Activated CD8-positive, alpha-beta memory T cell treated with anti-CD3 and anti-CD28 coated beads for 24 hours (primary cell): ENCODE measurements at places on chromosomes 11 and 22.

- DNase-seq, result no peak
Observed at GRCh38 chr11:86916330-86916729, 38.9 kb downstream of the FZD4 start.

DNA sequence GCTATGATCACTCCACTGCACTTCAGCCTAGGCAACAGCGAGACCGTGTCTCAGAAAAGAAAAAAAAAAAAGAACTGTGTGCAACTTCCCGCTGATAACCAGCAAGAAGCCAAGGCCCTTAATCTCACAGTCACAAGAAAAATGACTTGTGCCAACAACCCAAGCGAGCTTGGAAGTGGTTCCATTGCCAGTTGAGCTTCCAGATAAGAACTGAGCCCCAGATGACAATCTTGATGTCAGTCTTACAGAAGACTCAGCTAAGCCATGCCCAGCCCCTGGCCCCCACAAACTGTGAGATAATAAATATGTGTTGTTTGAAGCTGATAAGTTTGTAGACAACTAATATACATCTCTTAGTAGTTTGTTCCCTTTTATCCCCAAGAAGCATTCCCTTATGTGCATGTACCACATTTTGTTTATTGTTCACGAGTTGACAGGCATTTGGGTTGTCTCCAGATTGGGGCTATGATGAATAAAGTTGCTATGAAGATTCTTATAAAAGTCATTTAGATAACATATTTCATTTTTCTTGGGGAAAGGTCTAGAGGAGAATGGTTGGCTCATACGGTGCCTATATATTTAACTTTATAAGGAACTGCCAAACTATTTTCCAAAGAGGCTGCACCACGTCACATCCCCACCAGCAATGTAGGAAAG is 85.9 kb downstream of the TIMP3 start:
- DNase-seq, result no peak

GRCh38 chr11:61069427-61069826 is 32.9 kb upstream of the CD5 start:
- peak; percentile 55 for DNase-seq

DNA sequence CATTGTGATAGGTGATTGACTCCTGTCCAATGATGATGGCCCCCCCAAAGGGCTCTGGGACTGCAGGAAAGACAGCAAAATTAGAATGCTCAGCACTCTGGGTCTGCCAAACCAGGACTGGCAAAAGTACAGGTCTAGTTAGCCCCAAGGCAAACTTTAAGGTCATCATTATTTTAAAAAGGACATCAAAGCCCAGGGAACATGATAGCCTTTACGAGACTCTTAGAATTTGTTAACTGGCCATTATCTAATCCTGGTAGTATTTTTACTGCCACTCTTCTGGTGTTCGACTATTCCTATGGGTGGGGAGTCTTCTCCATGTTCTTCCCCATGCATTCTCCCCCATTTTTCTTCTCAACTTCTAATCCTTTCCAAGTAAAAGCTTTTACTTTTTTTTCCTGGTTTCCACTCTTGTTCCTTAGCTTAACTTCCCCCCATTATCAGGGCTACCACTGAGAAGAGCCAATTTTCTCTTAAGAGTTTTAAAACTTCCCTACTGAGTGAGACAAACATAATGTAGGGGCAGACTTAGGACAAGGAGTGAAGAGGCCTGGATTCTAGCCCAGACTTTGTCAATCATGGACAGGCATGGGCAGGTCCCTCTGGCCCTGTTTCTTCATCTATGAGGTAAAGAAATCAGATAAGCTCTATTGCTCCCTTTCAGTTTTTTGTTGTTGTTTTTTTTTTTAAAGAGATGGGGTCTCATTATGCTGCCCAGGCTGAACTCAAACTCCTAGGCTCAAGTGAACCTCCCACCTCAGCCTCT is 7.1 kb downstream of the DDB1 start:
- no peak for DNase-seq

DNA sequence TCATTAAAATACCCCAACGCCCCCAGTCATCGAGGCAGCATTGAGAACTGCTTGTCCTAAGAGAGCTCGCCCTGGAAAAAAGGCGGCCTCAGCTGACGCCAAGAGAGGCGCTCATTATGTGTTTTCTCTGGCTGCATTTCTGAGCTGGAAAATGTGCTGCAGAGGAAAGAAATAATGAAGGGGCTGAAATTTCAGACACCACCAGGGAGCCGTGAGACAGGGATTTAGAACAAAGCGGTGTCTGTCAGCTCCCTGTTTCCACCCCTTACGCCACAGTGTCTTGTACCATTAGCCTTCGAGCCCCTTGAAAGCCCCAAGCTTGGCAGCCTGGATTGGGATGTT is 14.4 kb downstream of the USH1C start:
- no peak for DNase-seq

DNA sequence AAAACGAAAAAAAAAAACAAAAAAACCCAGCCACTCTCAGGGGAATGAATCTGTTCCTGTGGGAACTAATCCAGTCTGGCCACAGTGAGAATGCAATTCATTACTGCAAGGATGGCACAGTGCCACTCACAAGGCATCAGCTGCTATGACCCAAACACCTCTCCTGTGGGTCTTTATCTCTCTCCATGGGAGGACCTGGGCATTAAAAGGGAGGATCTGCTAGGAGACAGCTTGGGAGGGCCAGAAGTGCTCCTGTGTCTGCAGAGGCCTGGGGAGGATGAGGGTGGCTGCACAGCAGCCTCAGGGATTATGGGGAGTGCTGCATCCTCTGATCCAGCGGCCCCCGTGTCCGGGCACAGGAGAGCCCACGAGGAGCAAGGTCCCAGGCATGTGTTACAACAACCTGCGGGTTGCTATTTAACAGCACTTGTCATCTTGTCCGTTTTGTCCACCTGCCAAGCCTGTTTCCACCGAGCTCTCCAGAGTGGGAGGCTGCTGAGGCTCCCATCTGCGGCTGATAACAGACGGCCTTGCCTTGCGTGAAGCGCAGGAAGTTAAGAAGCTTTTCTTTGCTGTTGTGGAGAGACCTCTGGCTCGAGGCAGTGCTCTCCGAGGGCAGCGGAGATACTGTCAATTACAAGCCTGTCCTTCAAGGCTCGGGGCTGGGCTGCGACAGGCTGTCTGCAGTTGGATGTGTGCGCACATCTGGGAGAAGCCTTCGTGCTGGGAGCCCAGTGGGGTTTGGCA is 97.7 kb downstream of the NXPE2 start:
- no peak for DNase-seq

- no peak for DNase-seq
Observed at GRCh38 chr11:3177931-3178330, 12.8 kb upstream of the OSBPL5 start.

- DNase-seq, result no peak
Observed at GRCh38 chr11:92457250-92457649, 232.6 kb downstream of the FAT3 start.

DNA sequence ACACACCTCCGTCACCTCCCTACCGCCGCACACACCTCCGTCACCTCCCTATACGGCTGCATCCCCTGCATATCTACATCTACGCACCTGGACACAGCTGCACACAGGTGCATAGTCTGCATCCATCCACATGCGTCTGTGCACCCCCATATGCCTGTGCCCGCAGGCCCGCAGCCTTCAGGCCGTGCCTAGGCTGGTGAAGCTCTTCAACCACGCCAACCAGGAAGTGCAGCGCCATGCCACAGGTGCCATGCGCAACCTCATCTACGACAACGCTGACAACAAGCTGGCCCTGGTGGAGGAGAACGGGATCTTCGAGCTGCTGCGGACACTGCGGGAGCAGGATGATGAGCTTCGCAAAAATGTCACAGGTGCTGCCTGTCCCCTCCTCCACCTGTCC is 4.8 kb downstream of the PKP3 start:
- DNase-seq, result no peak

DNA sequence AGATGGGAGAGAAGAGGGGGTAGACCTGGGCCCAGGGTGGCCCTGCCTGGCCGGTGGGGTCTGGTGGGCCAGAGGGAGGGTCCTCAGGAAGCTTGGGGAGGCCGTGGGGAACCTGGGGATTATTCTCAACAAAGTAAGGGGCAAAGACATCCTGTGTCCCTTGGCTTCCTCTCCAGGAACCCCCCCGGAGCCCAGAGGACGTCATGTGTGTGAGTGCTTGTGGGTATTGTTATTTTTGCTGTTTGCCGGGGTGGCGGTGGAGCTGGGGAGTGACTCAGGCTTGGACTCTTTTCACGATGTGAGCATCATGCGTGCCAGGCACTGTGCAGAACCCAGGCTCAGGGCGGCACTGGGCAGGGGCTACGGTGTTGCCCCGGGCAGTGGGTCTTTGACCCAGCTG is 982 bp upstream of the SHANK3 start:
- peak; percentile 54 for DNase-seq

DNA sequence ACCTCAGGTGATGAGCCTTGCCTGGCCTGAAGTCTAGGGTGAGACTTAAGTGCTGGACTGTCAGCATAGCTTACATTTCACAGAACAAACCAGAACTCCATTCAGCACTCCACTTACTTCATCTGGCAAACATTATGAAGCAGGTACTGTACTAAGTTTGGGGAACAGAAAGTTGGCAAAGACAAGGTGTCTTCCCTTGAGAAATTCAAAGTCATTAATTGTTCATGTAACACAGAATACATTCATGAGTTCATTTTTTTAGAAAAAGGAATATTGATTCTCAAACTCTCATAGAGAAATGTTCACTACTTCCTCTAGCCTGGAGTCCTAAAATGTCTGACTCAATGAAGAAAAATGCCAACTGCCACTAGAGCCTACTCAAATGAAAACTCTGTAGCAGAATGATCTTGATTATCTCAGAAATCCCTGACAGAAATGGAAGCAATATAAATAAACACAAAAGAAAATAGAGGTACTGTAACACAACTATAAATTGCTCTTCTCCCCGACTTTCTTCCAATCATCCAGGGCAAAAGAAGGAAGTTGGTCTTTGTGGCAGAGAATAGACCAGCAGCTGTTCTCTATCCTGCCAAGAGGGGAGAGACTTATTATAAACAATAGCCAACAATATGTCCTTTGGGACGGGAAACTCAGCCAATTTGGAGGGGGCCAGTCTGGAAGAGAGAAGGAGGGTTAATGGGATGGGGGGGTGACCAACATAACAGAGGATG is 129.2 kb upstream of the MTMR2 start:
- DNase-seq, result no peak

DNA sequence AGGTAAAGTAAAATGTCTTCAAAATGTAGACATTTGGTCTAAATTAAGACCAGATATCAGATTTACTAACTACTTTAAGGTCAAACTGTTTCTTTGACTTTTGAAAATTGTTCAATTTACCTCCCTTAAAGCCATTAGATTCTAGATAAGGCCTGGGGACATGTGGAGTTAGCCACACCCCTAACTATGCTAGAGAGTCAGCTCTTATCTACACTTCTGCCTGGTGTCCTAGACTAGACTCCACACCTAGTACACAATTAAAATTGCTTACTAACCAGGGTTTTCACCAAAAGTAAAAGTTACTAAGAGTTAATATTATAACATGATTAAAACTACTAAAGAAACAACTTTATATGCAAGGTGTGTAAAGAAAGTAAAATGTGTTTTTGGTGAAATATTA is 43.6 kb upstream of the DBX1 start:
- DNase-seq, result no peak

DNA sequence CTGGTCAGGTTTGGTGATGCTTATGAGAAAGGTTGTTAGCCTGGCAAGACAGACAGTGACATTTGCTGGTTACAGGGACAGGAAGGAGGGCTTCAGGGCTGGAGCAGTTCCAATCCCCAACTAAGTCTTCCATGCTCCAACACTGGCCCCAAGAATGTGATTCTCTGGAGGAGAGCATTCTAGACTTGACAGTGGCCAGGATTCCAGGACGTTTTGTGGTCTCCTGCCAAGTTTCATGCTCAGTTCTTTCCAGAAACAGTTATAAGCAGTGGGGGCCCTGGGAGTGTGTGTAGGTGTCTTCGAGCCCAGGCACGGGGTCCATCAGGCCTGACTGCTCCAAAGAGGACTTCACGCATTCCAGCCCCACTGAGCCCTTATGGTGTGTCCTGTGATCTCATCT is 8.9 kb upstream of the GRK3 start:
- DNase-seq, result no peak

DNA sequence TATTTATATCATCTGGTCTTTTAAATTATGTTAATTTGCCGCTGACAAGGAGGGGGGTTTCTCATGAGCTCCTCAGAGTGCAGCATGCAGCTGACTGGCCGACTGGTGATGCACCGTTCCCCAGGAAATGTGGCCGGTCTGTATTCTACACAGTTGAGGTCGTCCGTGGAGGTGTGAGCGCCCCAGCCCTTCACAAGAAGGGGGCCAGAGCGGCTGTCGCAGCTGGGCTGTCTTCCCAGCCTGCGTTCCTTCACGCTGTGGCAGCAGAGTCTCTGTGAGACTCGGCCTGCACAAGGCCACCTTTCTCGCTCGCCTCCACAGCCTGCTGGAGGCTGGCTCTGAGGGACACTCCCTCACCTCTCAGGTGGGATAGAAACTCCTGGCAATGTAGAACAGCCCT is 43.2 kb downstream of the AP2A2 start:
- DNase-seq, result no peak

GRCh38 chr11:104905271-104905670 is 7.0 kb upstream of the CASP12 start:
- DNase-seq, result no peak

DNA sequence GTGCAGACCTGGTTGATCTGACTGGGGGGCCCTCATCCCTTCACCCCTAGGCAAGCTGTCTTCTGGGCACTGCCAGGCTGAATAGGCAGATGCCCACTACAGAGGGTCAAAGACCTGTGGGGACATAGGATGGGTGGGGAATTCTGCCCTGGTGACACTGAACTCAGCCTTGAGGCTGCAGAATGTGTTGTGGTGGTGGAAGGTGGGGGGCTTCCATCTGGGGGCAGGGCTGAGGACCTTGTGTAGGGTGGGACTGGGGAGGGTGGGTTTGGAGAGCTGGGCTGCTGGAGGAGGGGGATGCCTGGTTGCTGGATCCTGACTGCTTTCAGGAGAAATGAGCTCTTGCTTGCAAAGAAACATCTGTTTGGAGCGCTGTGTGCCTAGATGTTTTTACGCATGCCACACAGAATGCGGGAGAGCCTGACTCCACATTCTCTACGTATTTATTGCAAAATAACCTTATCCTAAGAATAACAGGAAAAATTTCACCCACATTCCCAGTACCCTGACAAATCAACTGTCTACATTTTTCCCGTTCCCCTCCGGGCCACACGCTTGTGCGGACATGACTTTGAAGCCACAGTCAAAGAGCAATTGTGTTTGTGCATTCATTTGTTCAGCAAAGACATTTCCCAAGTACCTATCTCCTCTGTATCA is 18.3 kb downstream of the SMIM38 start:
- DNase-seq, result no peak

DNA sequence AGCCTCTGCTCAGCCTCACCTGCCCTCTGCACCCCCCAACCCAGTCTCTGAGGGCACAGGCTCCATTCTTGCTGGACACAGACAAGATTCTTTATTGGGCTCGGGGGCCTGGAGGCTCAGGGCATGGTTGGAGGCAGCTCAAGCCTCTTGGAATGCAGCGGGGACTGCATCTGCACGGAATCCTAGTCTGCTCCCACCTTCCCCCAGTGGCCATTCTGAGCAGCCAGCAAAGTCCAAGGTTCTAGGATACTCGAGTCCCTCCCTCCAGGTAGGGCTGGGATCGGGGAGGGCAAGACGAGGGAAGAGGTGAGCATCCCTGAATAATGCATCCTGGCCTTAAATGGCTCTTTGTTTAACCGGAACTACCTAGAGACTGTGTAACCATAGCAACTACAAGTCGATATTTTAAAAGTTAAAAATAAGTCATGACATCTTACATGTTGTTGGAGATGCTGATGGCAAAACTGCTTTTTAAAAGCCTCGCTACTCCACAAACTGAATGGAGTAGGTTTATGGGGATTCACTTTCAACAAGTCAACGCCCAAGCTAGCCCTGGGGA is 10.7 kb upstream of the IGSF22 start:
- DNase-seq, result no peak

- peak; percentile 99 for DNase-seq
Observed at GRCh38 chr22:36781656-36782627, 6.0 kb upstream of the IFT27 start.
